ENCODE measurements at places on chromosomes 1 and 21.

- no peak for DNase-seq
Observed at GRCh38 chr1:114671011-114671938, 1.4 kb upstream of the DENND2C start.

- no peak for DNase-seq
Observed at GRCh38 chr1:214842856-214843255, 239.7 kb upstream of the KCNK2 start.

- DNase-seq: no peak
Observed at GRCh38 chr1:10779841-10780240, 16.6 kb downstream of the CASZ1 start.

DNA sequence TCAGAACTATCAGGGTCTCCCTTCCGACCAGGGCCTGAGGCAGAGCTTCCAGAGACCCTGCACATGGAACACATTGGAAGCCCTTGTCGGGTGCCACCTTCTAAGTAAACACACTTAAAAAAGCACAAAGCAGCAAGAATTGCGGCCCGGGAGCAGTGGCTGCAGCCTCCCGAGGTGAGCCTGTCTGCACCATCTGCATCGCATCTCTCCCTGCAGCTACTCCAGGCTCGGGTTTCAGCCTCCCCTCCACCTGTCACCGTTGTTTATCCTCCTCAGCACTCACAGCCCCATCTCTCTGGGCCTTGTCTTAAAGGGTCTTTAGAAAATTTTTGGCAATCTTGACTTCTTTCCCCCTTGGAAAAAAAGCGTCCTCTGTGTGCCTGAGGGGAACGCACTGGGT lies 95.1 kb upstream of the ARHGEF16 start:
- DNase-seq: no peak

GRCh38 chr1:244336232-244336899 lies 115.3 kb downstream of the ADSS2 start:
- no peak for DNase-seq

DNA sequence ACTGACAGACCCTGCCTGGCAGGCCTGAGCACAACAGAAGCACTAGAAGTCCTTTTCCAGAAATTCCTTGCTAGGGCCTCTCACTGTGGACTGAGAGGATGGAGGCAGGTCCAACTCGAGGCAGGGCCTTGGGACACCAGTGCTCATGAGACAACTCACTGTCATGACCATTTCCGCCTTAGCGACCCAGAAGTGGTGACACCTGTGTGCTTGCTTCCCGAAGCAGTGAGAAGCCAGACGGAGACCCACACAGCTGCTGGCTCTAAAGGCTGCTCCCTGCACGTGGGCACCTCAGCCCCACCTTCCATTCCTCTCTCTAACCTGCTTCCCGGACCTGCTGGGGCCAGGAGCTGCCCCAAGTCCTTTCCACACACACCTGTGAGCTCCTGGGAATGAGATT lies 33.0 kb downstream of the KCNC4 start:
- no peak for DNase-seq

GRCh38 chr1:228871314-228872061 lies 136.2 kb downstream of the RHOU start:
- DNase-seq: peak; percentile 52

- no peak for DNase-seq
Observed at GRCh38 chr1:244041466-244042120, 9.5 kb upstream of the ZBTB18 start.

DNA sequence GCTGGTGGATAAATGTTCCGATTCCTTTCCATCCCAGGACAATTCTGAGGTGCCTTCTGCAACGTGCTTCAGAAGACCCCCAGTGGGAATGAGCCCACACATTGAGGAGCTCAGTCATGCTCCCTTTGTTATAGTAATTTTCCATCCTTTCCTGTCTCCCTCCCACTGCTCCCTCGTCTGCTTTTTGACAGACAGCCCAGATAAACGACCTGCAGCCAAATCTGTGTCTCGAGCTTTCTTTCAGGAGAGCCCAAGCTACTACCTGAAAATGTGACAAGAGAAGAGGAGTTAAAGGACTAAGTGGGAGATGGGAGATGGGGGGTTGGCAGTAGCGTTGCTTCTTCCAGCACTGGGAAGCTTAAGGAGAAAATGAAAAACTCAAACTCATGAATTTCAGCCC lies 65.9 kb upstream of the LRRN2 start:
- DNase-seq: no peak

All from SJSA1 (cell line).